Frontal cortex (tissue), 4 donors: ENCODE measurements at places on chromosomes 2 and 18. TPM values are rescaled to one million over a fixed set of nuclear protein-coding genes. Genes with fewer than 3 reads are reported as not detected.

The SPATA3 gene
- total RNA-seq: not detected

The INPP5D gene
- total RNA-seq: 1.6 TPM

The MAL gene
- not detected for total RNA-seq

The PRPF40A gene
- total RNA-seq: 105 TPM

The SLC5A6 gene
- 17.1 TPM for total RNA-seq

The SERPINB13 gene
- 0.41 TPM for total RNA-seq

The ALKAL2 gene
- total RNA-seq: 2.0 TPM

The CNPPD1 gene
- total RNA-seq: 32.2 TPM

The MERTK gene
- 2.4 TPM for total RNA-seq

The RTP5 gene
- total RNA-seq: 2.4 TPM

The KHK gene
- total RNA-seq: 4.9 TPM

The APCDD1 gene
- 10.6 TPM for total RNA-seq

The SIX3 gene
- 1.2 TPM for total RNA-seq

The SLC5A7 gene
- total RNA-seq: 1.6 TPM

The NYAP2 gene
- 14.3 TPM for total RNA-seq

The DHRS9 gene
- 0.82 TPM for total RNA-seq

The TBC1D8 gene
- total RNA-seq: 6.1 TPM

The MDH1B gene
- 4.5 TPM for total RNA-seq

The C2orf78 gene
- total RNA-seq: not detected

The PELI1 gene
- total RNA-seq: 79.5 TPM

The SPR gene
- 1.6 TPM for total RNA-seq

The AQP12A gene
- not detected for total RNA-seq

The AKAIN1 gene
- 4.5 TPM for total RNA-seq

The STK16 gene
- 12.2 TPM for total RNA-seq

The INO80C gene
- 7.3 TPM for total RNA-seq

The PARD6G gene
- 9.4 TPM for total RNA-seq

The SLC4A3 gene
- 31.8 TPM for total RNA-seq

The POTEJ gene
- not detected for total RNA-seq

The OSR1 gene
- total RNA-seq: 3.7 TPM

The HSPE1 gene
- total RNA-seq: 62.8 TPM

The RIT2 gene
- 29.3 TPM for total RNA-seq

The C2orf72 gene
- 27.7 TPM for total RNA-seq

The CPO gene
- not detected for total RNA-seq

The NPHP1 gene
- 7.3 TPM for total RNA-seq

The B3GNT7 gene
- total RNA-seq: 0.82 TPM

The VWC2L gene
- total RNA-seq: 4.1 TPM

The TEX44 gene
- not detected for total RNA-seq

The CHRNG gene
- not detected for total RNA-seq

The AMER3 gene
- total RNA-seq: 44.0 TPM

The PROM2 gene
- 0.82 TPM for total RNA-seq

The AP1S3 gene
- total RNA-seq: 2.0 TPM

The CDH20 gene
- 6.9 TPM for total RNA-seq

The NT5C1B gene
- total RNA-seq: not detected

The OR6B2 gene
- not detected for total RNA-seq

The RFTN2 gene
- 22.8 TPM for total RNA-seq

The GPR155 gene
- total RNA-seq: 14.7 TPM
